ENCODE measurements at places on chromosomes 16 and 17. TPM values are rescaled to one million over a fixed set of nuclear protein-coding genes. Genes with fewer than 3 reads are reported as not detected.

PALB2 gene
- 10.2 TPM for total RNA-seq

VAMP2 gene
- total RNA-seq: 40.3 TPM

CFAP119 gene
- 2.2 TPM for total RNA-seq

ABCC11 gene
- 0.52 TPM for total RNA-seq

CIITA gene
- total RNA-seq: 10.4 TPM

GDPD1 gene
- total RNA-seq: 0.84 TPM

SLC52A1 gene
- total RNA-seq: not detected

SGCA gene
- not detected for total RNA-seq

NUPR1 gene
- under 0.01 TPM for total RNA-seq

RNF222 gene
- 0.73 TPM for total RNA-seq

ACSM3 gene
- 10.8 TPM for total RNA-seq

TM4SF5 gene
- total RNA-seq: not detected

KCNAB3 gene
- 1.2 TPM for total RNA-seq

MT1A gene
- total RNA-seq: not detected

CCL7 gene
- total RNA-seq: 3.1 TPM

CCT6B gene
- total RNA-seq: 2.8 TPM

EME1 gene
- total RNA-seq: 0.52 TPM

ASPHD1 gene
- not detected for total RNA-seq

SP6 gene
- 0.21 TPM for total RNA-seq

SOX15 gene
- 0.52 TPM for total RNA-seq

PIMREG gene
- total RNA-seq: not detected

CLEC10A gene
- 8.6 TPM for total RNA-seq

GCGR gene
- not detected for total RNA-seq

EIF1 gene
- total RNA-seq: 719 TPM

CACNG1 gene
- total RNA-seq: not detected

ZP2 gene
- total RNA-seq: not detected

SLC6A4 gene
- 1.4 TPM for total RNA-seq

FBXO31 gene
- 17.3 TPM for total RNA-seq

SRP68 gene
- 34.7 TPM for total RNA-seq

DNAI2 gene
- total RNA-seq: 0.21 TPM

CDT1 gene
- total RNA-seq: 0.42 TPM

GP1BA gene
- total RNA-seq: 4.2 TPM

MIEN1 gene
- total RNA-seq: 21.6 TPM

SCNN1B gene
- total RNA-seq: not detected

NPIPB2 gene
- total RNA-seq: 6.0 TPM

PMFBP1 gene
- 0.31 TPM for total RNA-seq

NECAB2 gene
- not detected for total RNA-seq

KAT7 gene
- 133 TPM for total RNA-seq

CSH1 gene
- total RNA-seq: not detected

CHST6 gene
- not detected for total RNA-seq

PPY gene
- total RNA-seq: not detected

TP53TG3B gene
- total RNA-seq: 0.21 TPM

CCL8 gene
- total RNA-seq: not detected

NPIPA3 gene
- not detected for total RNA-seq

CDH1 gene
- total RNA-seq: 3.7 TPM

SLFN12 gene
- total RNA-seq: 5.9 TPM

COPZ2 gene
- 0.52 TPM for total RNA-seq

SPECC1 gene
- total RNA-seq: 48.4 TPM

All from mononuclear cell (primary cell).